ENCODE measurements at places on chromosomes 1 and 21.

DNA sequence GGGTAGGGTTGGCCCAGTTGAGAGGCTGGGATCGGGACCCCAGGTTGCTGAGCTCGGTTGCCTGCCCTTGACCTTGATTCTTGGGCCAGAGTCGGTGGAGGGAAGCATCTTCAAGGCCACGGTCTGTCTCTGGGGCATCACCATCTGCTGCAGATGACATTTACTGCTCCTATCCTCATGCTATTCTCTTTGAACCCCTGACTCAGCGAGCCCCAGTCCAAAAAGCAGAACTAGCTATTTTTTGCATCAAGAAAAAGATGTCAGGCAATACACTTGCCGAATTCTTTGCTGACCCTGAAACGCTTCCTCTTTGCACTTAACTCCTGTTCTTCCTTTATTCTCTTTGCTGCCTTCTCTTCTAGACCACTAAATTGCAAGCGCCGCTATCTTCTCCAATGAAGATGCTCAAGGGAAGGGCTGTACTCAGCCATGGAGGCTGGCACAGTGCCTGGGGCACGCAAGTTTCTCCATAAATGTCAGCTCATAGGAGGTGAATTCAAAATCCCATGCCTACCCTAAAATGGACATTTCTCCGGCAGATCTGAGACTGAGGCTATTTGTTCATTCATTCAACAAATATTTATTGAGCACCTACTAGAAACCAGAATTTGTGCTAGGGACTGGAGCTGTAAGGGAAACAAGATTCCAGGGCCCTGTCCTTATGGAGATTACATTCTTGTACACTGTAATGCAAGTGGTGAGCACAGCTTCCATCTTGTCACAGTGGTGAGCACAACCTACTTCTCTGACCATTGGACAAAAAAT lies 20.5 kb upstream of the CAPZB start:
- DNase-seq = no peak

- no peak for DNase-seq
These were observed 33.7 kb downstream of the RTCA start for GRCh38 chr1:100299521-100300222.

DNA sequence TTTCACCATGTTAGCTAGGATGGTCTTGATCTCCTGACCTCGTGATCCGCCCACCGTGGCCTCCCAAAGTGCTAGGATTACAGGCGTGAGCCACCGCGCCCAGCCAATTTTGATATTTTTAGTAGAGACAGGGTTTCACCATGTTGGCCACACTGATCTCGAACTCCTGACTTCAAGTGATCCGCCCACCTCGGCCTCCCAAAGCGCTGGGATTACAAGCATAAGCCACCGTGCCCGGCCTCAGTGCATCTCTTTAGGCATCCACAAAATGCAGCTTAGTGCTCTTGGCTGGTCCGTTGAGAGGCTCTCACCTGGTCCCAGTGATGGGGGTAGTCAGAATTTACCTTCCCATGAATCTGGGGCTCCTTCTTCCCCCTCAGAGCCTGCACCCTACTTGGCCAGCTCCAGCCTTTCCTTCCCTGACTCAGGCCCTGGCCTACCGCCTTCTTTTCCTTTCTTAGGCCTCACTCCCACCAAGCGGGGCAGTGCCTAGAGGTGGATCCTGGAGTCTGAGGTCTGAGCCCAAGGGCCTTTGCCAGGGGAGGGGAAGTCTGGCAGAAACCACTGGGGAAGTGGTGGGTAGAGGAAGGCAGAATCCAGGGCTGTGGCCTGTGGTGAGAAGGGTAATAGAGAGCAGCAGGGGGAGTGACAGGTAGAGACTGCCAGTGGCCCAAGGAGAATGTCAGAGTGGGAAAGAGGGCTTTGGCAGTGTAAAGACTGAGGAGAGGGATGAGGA lies 3.7 kb downstream of the LENEP start:
- DNase-seq = no peak

GRCh38 chr1:244460197-244460596 lies 876 bp upstream of the CATSPERE start:
- DNase-seq = no peak

- DNase-seq = no peak
These were observed 32.9 kb downstream of the DUSP10 start for GRCh38 chr1:221708987-221709386.

GRCh38 chr1:234288946-234289345 lies 84.3 kb upstream of the COA6 start:
- DNase-seq = no peak

DNA sequence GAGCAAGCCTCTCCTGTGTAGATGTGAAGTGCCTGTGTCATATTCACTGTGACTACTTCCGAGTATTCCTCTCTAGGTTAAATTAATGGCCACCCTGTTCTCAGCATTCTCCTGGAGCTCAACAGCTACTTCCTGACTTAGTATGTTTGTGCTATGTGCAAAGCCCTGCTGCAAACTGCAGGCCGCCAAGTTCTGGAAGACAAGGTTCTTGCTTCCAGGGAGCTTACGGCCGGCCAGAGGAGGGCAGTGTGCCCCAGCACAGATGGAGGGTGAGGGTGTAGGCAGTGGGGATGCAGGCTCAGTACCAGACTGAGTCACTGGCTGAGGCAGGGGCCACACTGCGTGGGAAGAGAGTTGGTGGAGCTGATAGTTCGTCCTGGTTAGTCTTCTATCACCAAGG lies 43.2 kb downstream of the ELK4 start:
- peak; percentile 28 for DNase-seq

DNA sequence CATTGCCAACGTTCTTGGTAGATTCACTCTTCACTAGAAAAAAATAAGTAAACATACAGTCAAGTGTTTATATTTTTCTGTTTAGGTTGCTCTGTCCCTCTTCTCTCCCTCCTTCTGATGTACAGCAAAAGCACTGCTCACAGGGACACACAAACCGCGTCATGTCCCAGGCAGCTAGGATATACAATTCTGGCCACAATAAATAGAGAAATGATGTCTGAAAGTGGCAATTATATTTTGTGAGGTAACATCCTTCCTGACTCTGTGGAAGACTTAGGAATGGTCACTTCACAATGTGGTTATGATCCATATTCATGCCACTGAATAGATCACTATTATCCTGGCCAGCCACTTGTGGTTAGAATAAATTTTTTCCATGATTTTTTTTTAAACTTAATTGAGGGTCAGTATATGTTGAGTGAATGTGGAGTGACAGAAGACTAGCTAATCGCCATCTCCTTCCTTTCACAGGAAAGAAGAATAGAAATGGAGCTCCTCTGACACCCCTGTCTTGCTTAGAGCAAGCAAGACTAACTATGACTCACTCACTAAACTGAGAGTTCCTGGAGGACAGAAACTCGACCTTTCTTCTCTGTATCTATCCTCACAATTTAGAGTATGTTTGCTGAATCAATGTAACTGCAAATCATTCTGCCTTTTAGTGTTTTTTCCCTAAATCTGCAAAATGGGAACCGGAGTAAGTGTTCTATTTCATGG lies 54.0 kb downstream of the ZNHIT6 start:
- DNase-seq = no peak

- no peak for DNase-seq
These were observed 126.7 kb downstream of the CAMTA1 start for GRCh38 chr1:6911974-6912373.

- no peak for DNase-seq
These were observed 17.7 kb upstream of the FRRS1 start for GRCh38 chr1:99784143-99784542.

DNA sequence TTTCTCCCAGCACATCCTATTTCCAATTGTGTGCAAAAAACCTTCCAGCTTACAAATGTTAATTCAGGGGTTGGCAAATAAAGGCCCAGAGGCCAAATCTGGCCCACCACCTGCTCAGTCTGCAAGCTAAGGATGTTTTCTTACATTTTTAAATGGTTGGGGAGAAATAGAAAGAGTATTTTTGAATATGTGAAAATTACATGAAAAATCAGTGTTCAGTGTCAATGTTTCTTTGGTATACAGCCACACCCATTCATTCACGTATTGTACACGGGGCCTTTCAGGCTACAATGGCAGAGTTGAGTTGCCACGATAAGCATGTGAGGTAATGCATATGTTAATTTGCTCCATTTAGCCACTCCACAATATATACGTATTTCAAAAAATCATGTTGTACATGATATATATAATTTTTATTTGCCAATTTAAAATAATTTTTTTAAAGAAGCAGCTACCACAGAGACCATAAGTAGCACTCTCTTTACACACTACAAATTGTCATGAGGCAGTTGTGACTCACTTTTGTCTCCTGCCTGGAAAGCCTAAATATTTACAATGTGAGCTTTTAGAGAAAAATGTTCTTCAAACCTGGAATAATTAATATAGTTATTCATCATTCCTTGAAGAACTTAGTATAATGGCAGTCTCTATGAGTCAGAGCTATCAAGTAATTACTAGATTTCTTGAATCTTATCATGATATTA lies 189.6 kb downstream of the SMYD3 start:
- DNase-seq = no peak

- DNase-seq = peak; percentile 18
These were observed 80.9 kb downstream of the COLGALT2 start for GRCh38 chr1:183956559-183957188.

- no peak for DNase-seq
These were observed 106.6 kb downstream of the OMA1 start for GRCh38 chr1:58439946-58440345.

DNA sequence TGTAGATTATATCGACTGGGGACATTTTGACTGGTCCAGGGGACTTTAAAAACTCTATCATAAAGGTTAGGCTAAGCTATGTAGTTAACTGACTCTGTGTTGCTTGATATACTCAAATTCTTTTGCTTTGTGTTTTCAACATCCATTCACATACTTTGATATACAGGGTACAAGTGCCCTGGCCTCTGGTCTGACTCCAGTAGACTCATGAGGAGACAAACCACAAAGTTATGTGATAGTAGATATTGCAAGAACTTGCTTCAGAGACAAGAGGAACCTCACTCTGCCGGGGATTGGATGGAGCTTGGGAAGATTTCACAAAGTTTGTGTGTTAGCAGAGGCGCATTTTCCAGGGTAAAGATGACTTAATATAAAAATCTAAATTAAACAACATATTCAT lies 1.3 kb downstream of the GORAB start:
- DNase-seq = no peak

DNA sequence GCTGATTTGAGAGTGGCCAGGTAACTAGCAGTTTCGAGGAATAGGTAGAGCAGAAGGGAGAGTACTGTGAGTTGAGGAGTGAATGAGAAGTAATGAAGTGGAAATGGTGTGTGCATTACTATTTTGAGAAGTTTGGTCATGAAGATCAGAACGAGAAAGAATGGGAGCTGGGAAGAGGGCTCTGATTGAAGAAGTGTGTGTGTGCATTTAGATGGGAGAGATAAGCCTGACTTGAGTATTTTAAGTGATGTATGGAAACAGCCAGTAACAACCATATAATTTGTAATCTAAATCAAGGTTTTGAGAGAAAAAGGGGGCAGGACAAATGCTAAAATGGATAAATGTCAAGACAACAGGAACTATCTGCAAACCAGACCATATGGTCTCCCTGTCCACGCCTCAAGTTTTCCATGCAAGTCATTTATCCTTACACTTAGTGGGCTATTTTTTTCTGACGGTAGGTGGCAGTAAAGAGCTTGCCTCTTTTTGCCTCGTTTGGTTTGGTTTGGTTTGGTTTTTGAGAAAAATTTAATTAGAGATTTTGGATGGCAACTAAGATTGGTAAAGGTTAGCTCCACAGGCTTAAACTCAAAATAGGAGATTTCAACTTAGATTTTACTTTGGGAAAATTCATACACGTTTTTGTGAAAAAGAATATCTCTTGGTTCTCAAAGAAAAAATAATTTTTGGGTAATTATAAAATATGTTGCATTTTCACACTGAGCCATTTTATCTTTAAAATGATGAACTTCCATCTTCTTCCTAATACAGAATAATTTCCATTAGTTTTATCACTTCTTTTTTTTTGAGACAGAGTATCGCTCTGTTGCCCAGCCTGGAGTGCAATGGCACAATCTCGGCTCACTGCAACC lies 9.5 kb upstream of the B3GALNT2 start:
- DNase-seq = no peak

DNA sequence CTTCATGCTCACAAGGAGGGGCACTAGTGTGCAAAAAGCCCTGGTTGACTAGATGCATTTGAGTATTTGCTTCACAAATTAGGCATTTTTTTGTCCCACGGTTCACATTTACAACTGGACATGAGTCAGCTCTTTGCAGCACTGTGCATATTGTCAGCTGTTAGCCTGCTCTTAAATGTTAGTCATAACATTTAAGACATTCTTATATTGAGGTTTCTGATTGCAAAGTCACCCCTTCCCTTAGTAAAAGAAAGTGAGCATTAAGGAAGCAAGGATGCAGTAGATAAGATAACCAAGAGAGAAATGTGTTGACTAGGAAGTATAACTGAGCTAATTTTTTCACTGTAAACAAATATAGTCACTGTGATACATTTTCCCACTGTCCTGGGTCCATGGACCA lies 132.6 kb upstream of the CTTNBP2NL start:
- DNase-seq = no peak

GRCh38 chr1:48092401-48092800 lies 95.2 kb upstream of the TRABD2B start:
- DNase-seq = no peak

GRCh38 chr1:6338695-6339094 lies 54.9 kb downstream of the ACOT7 start:
- DNase-seq = no peak

DNA sequence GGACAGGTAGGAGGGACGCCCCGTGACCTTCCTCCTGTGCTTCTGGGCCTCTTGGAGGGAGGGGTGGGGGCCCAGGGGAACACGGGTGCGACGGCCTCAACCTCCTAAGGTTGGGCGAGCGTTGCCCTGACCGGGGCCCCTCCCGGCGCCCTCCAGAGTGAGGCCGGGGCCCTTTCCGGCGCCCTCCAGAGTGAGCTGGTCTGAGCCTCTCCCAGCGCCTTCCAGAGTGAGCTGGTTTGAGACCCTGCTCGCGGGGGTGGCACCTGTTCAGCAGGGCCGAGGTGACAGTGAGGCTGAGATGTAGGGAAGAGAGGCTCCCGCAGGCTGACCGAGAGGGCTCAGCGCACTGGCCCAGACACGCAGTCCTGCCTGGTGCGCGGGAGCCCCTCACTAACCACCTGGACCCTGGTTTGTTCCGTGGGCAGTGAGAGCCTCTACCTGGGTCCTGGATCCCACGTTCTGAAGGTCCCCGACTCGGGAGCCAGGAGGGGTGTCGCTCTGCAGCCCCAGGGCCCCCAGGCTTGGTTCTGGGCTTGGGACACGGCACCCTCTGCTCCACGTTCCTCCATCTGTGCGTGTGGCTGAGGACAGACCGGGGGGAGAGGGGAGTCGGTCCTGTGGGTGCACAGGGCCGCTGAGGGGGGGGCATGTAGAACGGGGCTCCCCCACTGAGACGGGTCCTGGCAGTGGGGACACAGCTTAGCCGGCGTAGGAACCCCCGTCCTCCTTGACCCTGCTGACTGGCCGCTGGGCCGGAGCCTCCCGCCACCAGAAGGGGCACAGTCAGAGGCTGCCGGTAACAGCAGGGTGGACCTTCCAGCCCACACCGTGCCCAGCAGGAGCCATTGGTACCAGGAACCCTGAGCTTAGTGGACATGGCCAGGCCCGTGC lies 1.4 kb downstream of the COL6A1 start:
- DNase-seq = no peak

All from stimulated activated CD4-positive, alpha-beta T cell treated with anti-CD3 and anti-CD28 coated beads, Interleukin-15, amount 100 ng/mL, for 48 hours (primary cell).